ENCODE measurements at places on chromosomes 6 and 20.
A peak's percentile ranks its signal among the peaks of the same experiment; 100 is the strongest.

DNA sequence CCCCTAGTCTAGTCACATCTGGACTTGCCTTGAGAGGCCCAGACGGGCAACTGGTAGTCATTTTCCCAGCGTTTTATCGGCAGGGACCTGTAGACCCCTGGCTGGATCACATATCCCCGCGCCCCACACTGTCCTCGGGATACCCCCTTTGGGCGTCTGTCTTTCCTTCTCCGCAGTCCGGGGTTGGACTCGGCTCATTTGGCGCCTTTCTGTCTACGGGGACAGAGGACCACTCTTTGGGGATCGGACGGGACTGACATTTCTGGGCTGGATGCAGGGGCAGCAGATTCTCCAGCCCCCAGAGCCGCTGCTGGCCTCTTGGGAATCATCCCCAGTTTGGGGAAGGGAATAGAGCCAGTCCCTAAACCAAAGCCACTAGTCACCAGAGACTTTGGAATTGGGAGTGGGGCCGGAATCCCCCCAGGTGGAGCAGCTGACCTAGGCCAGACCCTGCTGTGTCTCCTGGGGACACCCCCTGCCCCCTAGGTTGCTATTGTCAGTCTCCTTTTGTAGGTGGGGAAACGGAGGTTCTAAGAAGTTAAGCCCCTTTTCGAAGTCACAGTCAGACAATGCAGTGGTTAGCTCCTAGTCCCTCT lies 734 bp downstream of the FAM110A start:
- no peak for DNase-seq

DNA sequence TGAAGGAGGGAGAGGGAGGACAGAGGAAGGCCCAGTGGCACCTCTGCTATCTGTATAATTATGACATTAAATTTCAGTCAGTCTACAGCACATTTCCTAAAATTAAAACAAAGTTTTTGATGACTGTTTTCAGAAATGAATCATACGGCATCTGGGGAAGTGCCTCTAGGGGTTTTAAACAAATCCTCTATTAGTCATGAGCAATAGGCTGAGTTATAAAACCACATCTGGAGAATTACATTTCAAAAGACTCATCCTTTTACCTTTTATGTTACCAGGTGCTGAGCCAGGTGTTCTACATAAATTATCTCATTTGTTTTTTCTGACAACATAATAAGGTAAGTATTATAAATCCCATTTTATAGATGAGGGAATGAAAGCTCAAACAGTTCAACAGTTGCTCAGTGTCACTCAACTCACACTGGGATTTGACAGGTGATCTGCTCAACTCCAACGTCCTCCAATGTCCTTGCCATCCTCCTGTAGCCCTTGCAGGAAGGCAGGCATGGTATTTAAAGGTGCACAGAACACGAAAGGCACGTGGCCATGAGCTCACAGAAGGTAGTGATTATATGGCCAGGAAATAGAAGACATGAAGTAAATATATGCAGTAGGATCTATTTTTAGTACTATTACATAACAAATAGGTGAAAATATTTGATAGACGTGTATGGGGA lies 184.2 kb upstream of the MAN1A1 start:
- DNase-seq: no peak

- no peak for DNase-seq
Observed at GRCh38 chr20:37598575-37599342, 71.1 kb upstream of the BLCAP start.

DNA sequence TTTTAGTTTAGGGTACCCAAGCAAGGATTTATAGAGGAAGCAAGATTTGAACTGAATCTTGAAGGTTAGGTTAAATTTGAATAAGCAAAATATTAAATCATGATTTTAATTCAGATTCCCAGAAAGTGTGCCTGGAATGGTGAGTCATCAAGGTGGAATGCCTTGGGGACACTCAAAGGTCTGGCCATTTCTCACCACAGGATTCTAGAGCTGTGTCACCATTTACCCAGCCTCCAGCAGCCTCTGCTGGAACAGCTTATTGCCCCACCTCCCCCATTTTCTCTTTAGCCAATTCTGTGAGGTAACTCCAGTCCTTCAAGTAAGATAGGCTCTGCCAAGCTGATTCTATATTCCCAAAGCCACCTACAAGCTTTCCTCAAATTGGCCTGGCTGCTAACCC lies 181.4 kb downstream of the SIM1 start:
- no peak for DNase-seq

DNA sequence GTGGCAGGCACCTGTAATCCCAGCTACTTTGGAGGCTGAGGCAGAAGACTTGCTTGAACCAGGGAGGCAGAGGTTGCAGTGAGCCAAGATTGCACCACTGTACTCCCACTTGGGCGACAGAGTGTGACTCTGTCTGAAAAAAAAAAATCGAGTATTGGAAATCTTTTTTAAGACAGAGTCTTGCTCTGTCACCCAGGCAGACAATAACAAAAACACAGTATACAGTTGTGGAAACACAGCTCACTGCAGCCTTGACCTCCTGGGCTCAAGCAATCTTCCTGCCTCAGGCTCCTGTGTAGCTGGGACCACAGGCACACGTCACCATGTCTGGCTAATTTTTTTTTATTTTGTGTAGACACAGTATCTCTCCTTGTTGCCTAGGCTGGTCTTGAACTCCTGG lies 15.0 kb downstream of the NANP start:
- DNase-seq: no peak

- DNase-seq: no peak
Observed at GRCh38 chr6:6006428-6007365, at the start of gene NRN1. Gene NRN1 (minus strand): TSS chr6:6006925. CDS start chr6:6006749, 176 bp downstream.

DNA sequence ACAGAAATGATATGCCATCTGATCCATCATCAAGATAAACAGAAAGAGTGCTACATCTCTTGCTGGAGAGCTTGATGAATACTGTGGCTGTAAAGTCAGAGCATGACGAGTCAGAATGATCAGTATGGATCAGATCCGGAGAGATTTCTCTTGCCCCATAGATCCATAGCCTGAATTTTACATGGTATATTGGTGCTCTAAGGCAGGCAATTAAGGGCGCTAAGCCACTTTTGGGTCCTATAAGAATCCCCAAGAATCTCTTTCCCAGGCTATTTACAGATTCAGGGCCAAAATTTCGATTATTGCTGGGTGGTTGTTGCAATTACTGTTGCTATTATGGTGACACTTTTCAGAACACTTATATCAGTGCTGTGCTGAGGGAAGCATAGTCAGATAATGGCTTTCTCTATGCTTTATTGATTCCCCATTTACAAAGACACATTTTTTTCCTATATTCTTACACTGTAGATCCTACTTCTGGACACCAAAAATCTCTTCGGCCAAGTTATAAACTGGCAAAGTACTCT lies 94.4 kb downstream of the ADGRB3 start:
- DNase-seq: no peak

- DNase-seq: no peak
Observed at GRCh38 chr6:62272114-62272513, 13.9 kb downstream of the KHDRBS2 start.

GRCh38 chr6:13814938-13815575 lies 700 bp upstream of the MCUR1 start:
- no peak for DNase-seq

GRCh38 chr6:42106112-42107023 lies 36.1 kb downstream of the C6orf132 start:
- no peak for DNase-seq

DNA sequence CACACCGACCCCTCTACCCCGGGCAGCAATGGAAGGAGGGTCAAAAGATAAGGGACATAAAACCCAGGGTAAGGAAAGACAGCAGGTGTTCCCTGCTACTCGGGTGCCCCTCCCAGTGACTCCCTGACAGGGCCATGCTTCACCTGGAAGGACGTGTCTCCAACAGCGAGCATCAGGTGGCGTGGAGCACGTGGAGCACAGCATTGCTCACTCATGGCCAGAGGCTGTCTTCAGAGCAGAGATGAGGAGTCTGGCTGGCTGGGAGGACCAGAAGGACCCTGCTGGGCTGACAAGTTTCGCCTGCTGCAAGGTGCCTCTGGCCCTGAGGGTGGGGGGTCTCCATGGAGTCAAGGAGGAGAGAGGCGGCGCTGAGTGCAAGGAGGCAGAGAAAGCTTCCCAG lies 15.3 kb upstream of the CDH22 start:
- no peak for DNase-seq

DNA sequence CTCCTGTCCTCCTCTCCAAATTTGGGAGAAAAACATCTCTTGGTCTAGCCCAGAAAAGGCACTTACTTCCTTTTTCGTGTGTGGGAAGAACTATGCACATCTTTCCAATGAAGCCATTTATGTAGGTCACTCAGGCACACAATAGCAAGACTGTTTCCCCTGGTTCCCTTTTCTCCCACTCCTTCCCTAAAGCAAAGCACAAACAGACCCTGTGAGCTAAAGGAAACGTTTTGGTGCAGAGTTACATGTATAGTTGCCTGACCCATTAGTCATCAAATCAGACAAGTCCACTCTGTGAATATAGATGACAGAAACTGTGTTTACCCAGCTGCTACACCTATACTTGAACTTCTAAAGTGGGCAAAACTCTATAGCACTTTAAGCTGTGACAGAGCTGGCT lies 474.6 kb downstream of the COL12A1 start:
- no peak for DNase-seq

- no peak for DNase-seq
Observed at GRCh38 chr6:1726341-1726768, 116.6 kb downstream of the FOXC1 start.

- DNase-seq: peak; percentile 30
Observed at GRCh38 chr20:32535953-32536823, 48.9 kb downstream of the NOL4L start.

DNA sequence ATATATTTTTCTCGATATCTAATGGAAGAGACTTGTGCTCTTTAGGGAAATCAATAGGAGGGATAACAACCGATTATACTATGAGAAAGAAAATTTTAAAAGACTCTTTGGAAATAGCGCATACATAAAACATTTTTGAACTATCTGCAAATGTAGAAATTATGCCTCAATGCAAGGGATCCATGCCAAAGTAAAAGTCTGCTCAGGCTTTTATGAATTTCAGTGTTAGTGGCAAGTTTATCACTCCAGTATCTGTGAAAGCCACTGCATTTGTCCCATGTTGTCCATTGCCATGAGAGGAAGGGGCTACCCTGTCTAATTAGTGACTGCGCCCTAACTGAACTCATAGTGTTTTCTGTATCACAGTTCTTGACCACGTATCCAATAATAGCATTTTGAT lies 81.4 kb downstream of the TSHZ2 start:
- no peak for DNase-seq

- no peak for DNase-seq
Observed at GRCh38 chr6:96687121-96687520, 124.2 kb downstream of the FHL5 start.

Data from stimulated activated CD8-positive, alpha-beta memory T cell treated with anti-CD3 and anti-CD28 coated beads, Interleukin-7, amount 100 ng/mL, for 1 hour (primary cell).